CD4-positive, alpha-beta T cell (primary cell): ENCODE measurements at places on chromosomes 12 and 14. TPM values are rescaled to one million over a fixed set of nuclear protein-coding genes. Genes with fewer than 3 reads are reported as not detected.

Gene MYH7
- total RNA-seq = not detected

Gene CLIP1
- total RNA-seq = 54.9 TPM

Gene RERGL
- total RNA-seq = not detected

Gene USP44
- total RNA-seq = 1.5 TPM

DNA sequence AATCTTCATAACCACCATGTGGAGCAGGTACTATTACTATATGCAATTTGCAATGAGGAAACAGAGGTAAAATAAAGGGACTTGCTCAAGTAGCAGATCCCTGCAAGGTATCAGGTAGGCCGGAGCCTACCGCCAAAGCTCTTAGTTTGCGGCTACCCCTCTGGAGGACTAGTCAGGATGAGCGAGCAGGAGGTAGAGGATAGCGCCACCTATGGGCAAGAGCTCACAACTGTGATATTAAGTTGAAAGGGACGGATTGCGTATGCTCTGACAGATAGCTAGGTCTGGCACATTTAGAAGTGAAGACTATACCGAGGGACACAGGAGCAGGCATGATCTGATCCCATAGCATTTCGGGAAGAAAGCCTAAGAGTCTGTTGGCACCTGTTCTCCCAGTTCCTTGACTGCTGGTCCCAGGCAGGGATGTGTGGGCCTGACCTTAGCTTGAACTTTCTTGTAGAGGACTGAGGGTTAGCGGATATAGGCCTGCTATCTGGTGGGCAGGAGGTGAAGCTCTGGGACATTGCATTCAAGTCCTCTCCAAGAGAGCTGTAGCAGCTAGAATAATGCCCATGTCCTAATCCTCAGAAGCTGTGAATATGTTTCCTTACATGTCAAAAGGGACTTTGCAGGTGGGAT is 48.0 kb downstream of the SLC17A8 start:
- DNase-seq = no peak

DNA sequence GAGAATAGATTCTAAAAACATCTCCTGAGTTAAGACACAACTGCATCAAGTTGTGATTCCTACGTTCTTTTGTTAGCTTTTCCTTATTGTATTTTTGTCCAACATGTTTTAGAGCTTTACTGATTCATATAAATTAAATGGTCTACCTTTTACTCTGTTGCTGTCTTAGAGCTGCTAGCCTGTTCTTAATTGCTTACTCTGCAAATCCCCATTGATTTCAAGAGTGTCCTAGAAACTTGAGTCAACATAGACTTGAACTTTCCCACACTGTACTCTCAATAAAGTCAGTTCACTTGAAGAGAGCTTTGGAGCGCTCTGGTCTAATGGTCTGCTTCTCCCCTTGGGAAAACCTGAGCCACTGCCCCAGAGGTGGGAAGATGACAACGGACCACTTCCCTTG is 343.9 kb downstream of the CCER1 start:
- no peak for DNase-seq

GRCh38 chr14:87628129-87628528 is 364.9 kb downstream of the GALC start:
- no peak for DNase-seq

DNA sequence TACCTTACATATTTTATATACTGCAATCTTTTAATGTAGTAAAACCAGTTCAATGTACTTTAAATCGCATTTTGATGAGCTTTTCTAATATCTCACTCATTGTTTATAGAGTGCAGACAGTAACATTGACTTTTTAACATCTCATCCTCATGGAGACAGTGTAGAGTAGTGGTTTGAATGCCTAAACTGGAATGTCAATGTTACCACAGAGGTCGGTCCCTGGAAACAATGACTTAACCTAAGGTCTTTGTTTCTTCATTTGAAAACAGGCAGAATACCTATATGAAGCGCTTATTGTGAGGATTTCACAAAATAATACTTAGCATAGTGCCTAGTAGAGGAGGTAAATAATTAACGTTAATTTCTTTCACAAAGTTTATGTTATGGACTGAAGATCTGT is 5.0 kb downstream of the CDK17 start:
- no peak for DNase-seq

- no peak for DNase-seq
Measured at GRCh38 chr14:51400139-51400538, 160.1 kb downstream of the TMX1 start.

DNA sequence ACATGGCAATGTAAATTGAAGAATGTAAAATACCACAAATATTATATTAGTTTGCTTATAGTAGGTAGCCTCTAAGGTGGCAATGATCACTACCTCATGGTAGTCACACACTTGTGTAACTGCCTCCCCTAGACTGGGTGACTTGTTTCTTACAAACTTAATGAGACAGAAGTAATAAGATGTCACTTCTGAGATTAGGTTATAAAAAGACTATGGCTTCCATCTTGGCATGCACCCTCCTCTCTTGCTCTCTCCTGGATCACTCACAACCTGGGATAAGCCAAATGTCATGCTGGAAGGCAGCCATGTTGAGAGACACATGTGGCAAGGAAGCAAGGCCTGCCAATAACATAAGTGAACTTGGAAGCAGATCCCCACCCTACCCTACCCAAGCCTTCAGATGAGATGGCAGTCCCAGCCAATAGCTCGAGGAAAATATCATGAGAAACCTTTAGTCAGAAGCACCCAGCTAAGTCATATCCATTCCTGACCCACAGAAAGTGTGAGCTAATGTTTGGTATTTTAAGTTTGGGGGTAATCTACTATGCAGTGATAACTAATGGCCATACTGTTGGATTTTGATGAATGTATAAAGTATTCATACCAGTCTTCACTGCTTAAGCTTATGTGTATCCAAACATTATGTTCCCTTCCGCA is 43.3 kb downstream of the PPP1R12A start:
- DNase-seq = no peak

DNA sequence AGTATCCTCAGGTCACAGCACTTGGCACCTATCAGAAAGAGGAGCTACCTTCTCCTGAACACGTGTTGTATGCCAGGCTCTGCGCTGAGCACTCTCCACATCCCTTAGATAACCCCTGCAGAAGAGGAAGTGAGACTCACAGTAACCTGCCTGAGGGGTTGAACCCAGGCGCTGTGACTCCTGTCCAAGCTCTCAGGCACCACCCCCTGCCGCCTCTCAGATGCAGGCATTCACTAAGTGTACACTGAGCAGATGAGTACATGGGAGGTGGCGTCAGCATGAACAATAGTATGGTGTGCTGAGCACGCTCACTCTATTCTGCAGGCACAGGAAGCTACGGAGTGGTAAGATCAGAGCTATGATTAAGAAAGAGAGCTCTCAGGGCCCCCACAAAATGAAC is 21.0 kb upstream of the RIC8B start:
- DNase-seq = peak; percentile 49

DNA sequence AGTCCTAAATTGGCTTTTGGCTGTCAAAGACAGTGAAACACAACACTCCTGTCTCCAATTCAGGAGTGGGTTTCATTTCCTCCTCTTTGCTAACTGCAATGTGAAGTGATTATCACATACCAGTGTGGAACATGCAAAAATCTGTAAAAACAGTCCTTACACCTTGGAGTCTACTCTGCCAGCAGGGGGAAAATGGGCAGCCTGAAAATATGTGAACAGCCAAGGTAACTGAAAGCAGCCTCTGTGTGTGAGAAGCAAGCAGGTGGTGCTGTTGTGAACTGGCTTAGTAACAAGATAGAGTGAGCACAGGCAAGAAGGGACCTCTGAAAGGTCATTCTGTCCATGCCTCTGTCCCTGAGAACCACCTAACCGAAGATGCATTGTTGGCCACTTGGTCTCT is 6.0 kb downstream of the PRMT8 start:
- no peak for DNase-seq

DNA sequence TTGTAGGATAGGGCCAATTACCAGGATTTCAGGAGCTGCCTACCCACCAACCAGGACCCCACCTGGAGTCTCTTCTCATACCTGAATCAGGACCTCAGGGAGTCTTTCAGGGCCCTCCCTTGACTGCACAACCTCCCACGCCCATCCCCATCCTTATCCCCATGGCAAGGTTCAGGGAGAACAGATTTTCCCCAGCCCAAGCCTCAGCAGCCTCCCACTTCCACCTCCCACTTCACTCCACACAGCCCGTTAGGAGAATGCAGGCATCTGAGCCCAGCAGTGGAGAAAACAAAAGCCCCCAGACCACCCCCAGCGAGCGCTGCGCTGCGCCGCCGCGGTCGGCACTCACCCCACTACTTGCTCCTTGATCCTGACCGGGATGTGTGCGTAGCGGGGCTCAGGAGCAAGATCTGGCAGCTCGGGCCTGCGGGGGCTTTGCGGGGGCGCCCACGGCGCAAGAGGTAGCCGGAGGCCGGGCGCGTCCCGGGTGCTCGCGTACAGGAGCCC is 1.4 kb downstream of the B4GALNT1 start:
- DNase-seq = no peak

GRCh38 chr12:107159384-107159900 is 66.1 kb upstream of the CRY1 start:
- DNase-seq = no peak
